ENCODE measurements at places on chromosomes 13 and 19.

DNA sequence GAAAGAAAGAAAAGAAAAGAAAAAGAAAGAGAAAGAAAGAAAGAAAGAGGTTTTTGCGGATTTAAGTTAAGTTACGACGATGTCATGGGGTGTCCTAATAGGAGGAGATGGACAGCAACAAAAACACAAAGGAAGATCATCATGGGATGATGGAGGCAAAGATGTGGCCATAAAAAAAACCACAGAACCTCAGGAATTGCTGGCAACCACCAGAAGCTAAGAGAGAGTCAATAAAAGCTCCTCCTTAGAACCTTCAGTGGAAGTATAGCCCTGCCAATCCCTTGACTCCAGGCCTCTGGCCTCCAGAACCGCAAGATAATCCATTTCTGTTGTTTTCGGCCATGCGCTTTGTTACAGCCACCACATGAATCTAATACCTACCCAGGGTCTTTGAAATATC is 11.5 kb downstream of the PLEKHA4 start:
- DNase-seq, result no peak

GRCh38 chr13:113427562-113428468 is 25.5 kb downstream of the ADPRHL1 start:
- no peak for DNase-seq

GRCh38 chr19:38729653-38730469 is 14.4 kb downstream of the CAPN12 start:
- peak; percentile 87 for DNase-seq

DNA sequence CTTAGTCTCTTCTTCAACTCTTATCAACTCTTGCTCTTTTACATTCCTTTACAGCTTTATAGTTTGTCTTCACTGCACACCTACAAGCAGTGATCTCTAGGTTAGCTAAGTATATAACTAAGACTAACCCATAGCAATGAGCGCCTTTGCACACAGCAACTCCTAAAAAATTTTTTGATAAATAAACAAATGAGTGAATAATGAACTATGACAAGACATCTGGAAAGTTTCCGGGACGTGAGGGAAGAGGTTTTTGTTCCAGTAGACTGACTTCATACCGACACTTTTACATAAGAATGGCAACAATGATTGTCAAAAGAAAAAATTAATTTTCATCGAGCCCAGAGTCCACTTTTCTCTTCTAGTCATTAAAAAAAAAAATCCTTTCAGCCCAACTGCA is 98.3 kb downstream of the ELF1 start:
- DNase-seq, result no peak

- no peak for DNase-seq
Measured at GRCh38 chr19:52191951-52192350, 2.1 kb downstream of the PPP2R1A start.

DNA sequence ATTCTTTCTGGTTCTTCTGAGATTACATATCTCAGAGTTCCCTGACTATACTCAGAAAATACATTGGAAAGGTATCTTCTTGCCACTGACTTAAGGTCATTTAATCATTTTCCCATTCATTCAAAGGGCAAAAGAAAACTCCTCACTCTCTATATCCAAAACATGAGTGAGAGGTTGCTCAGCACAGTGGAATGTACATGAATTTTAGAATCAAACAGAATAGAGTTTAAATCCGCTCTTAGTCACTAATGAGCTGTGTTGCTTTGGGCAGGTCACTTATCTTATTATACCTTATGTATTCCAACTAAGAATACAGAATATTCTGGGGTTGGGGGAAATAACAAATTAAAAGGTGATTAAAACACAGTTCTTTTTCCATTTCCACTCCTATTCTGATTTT is 452.6 kb upstream of the KLF12 start:
- DNase-seq, result no peak

GRCh38 chr13:95361686-95362085 is 60.4 kb upstream of the ABCC4 start:
- DNase-seq, result no peak

DNA sequence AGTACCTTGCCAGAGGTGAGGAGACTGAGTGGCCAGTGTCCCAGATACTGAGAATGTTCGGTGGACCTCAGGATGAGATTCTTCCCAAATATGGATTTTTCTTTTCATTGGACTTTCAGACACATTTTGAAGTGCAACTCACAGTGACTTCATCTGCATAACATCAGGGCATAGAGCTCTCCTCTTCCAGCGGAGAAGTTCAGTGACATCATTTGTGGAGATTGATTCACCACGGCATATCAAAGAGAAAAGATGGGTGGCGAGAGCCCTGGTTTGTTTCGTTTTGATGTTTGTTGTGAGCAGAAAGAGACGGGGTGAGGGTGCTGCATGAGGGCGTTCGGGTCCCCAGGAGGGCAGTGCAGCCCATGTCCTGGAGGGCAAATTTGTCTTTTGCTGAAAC is 120.1 kb upstream of the GPR12 start:
- no peak for DNase-seq

GRCh38 chr13:19586904-19587634 is 25.7 kb upstream of the TPTE2 start:
- DNase-seq, result no peak

- DNase-seq, result no peak
Measured at GRCh38 chr13:49925881-49926418, 10.2 kb downstream of the SPRYD7 start.

DNA sequence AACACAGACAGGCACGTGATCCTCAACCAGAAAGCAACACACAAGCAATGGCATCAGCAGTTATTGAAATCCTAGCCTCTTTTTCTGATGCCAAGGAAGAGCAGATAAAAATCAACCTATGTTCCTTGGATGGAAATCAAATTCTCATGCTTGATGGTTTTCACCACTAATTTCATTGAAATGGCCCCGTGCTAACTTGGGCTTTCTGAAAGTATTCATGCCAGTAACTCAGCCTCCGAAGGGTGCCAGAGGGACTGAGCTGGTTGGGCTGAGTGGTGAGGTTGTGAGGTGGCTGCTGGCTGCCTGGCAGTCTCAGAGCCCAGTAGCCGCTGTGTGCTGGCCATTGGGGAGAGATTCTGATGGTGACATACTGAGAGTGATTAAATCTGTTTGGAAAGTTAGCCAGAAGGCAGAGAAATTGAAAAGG is 309.3 kb downstream of the DCT start:
- DNase-seq, result no peak

GRCh38 chr19:19554074-19555023 is 16.3 kb downstream of the CILP2 start:
- no peak for DNase-seq

DNA sequence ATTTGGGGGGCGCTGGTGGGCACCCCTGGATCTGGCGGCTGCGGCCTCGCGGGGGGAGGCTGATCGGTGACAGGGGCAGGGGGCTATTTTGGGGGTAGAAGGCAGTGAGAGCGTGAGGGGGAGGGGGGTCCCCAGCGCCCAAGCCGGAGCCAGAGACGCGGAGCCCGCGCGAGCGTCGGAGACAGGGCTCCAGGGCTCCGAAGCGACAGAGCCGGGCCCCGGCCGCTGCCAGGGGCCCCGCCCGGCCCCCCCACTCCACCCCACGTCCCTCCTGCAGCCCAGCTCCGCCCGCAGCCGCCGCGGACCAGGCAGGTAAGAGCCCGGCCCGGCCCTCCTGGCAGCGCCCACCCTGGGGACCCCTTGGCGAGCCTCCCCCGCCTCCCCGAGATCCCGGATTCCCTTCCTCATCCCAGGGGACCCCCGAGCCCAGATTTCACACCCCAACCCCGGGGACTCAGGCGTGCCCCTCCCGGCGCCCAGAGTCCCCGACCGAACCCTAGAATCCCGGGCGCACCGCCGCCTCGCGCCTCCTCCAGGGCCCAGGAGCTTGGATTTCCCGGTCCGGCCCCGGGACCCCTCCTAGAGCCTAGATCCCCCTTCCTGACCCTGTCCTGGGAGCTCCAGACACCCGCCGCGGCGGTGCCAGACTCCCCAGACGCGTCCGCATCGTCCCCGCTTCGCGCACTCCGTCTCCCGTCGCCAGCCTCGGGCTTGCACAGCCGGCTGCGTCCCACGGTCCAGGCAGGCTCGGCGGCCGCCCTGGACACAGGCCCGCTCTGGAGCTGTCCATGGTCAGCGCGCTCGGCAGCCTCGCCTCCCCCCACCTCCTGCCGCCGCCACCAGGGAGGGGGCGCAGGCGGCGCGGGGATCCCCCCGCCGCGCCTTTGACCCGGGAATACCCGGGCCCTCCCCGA is at the start of gene PPFIA3:
Gene PPFIA3 (plus strand): TSS at position 134 of the 914 bp plus-strand sequence. CDS start 8,330 bp downstream, outside the sequence.
- DNase-seq, result peak; percentile 78

DNA sequence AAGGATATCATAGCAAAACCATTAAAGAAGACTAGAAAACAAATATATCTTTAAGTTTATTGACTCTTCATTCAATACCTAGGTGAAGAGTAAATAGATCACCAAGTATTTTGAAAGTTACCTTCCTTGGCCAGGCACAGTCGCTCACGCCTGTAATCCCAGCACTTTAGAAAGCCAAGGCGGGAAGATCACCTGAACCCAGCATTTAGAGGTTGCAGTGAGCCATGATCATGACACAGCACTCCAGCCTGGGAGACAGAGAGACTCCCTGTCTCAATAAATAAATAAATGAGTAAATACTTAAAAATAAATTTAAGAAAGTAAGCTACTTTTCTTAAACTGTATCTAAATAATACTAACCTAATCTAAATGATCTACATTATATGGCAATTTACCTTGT is 8.9 kb upstream of the WBP4 start:
- no peak for DNase-seq

- no peak for DNase-seq
Measured at GRCh38 chr19:10209315-10209714, 14.6 kb upstream of the DNMT1 start.

DNA sequence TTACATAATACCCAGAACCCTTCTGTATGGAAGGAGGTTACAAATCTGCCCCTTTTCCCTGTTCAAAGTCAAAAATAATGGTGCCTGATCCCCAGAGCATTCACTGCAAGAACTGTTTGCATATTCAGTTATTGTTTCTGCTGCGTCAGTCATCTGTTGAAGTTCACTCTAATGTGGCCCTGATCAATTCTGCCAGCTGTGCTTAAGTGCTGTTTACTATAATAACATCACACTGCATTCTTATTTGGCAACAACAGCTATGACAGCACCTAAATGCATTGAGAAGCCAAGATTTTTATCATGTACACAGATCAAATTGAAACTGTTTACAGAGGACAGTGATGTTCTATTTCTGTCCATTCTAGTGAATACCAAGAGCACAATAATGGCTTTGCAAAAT is 115.9 kb downstream of the DACH1 start:
- no peak for DNase-seq

GRCh38 chr13:27621116-27621365 is 651 bp upstream of the POLR1D start:
- no peak for DNase-seq

DNA sequence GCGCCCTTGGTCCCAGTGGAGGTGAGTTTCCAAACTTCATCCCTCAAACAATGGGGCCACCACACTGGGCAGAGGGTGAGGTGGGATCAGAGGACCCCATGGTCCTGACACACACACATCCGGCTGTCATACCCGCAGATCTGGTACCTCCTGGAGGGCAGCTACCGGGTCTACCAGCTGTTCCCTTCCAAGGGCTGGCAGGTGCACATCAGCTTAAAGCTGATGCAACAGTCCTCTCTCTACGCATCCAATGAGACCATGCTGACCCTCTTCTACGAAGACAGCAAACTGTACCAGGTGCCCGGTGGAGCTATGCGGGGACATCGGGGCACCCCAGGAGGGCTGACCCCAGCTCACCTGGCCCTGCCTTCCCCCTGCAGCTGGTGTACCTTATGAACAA is 14.0 kb upstream of the PSMD8 start:
- DNase-seq, result no peak

- DNase-seq, result no peak
Measured at GRCh38 chr19:1258707-1259205, 10.4 kb downstream of the MIDN start.

GRCh38 chr13:89027694-89028306 is 1356.6 kb downstream of the SLITRK5 start:
- DNase-seq, result no peak

DNA sequence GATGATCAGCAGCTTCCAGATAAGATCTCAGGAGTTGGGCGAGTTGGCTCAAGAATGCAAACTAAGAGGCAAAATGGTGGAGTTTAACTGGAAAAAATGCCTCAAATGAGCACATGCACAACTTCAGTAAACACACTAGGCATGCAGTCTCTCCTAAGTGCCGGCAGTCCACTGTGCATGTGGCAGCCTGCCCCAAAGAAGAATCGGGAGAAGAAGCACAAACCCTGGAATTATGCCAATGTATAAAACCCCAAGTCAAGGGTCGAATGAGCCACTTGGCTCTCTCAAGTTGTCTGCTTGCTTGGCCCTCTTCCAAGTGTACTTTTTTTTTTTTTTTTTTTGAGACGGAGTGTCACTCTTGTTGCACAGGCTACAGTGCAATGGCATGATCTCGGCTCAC is 53.3 kb upstream of the SLITRK1 start:
- no peak for DNase-seq

- no peak for DNase-seq
Measured at GRCh38 chr19:17460372-17461230, at the start of gene NXNL1. NXNL1 (minus strand) TSS chr19:17460926; CDS start chr19:17460869, 57 bp downstream.

- DNase-seq, result no peak
Measured at GRCh38 chr19:28213470-28214082, 999.4 kb downstream of the UQCRFS1 start.

- peak; percentile 47 for DNase-seq
Measured at GRCh38 chr13:39577838-39578491, 25.0 kb downstream of the LHFPL6 start.

DNA sequence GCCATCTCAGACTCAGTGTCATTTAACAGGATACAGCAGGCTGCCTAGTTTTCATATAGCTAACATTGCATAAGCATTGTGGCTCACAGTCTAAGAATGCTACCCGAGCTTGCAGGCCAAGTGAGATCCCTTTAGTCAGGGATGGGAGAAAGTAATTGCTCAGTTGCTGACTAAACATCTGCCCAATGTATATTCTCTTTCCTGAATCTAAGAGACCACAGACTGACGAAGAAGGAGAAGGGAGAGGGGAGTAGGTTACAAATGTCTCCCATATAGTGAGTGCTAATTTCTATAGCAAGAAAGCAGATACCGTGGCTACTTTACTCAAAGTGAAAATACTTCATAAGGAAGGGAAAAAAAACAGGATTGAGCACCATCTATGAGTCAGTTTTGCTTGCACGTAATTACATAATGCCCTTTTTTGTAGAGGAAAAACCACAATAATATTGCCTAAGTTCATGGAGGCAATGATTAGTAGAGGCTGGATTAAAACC is 453.9 kb downstream of the COG6 start:
- no peak for DNase-seq

GRCh38 chr19:11041966-11042627 is 47.2 kb upstream of the LDLR start:
- DNase-seq, result no peak

GRCh38 chr19:51784922-51785690 is 9.9 kb upstream of the FPR3 start:
- DNase-seq, result no peak

DNA sequence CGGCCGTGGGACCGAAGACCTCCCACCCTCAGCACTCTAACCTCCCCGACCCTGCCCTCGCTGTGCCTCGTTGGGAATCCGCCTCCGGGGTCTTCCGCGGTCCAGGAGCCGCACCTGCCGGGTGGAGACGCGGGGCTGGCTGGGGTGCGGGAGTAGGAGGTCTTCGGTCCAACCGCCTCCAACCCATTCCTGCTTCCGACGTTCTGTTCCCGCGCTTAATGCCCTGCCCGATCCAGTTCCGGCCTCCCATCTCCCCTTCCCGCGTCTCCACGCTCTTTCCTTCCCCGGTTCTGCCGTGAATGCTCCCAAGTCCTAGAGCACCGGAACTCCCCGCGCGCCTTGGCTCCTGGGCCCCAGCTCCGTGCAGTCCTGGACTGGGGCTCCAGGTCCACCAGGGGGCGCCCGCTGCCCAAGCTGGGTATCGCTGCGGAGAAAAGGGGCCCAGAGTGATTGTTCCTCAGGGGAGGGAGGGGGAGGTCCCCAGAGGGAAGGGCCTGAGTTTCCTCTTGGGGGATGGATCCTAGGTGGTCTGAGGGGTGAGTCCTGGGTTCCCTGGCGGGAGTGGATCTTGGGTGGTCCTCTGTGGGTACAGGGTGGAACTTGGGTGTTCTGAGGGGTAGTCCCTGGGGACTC is 14.1 kb upstream of the TNFSF9 start:
- peak; percentile 95 for DNase-seq
